ENCODE measurements at places on chromosomes 16 and 17.
A peak's percentile ranks its signal among the peaks of the same experiment; 100 is the strongest.

DNA sequence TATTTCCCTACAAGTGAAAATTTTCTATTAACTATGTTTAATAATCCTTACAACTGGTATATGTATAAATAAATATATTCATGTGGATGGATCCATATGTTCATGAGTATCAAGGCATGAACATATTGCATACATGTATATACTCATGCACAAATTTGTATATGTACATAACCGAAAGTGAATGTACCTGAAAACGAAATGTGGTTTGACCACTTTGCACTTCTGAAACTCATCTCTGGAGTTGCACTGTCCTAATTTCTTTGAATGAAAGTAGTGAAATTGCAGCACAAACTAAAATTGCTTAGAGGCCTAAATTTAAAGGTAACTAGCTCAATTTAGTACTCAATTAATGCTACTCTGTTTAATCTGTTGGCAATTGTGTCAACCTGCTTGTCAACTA, 27.4 kb upstream of the GNAO1 start:
- DNase-seq = no peak

- DNase-seq = peak; percentile 60
These were observed 664 bp upstream of the BCL6B start for GRCh38 chr17:7021993-7022778.

DNA sequence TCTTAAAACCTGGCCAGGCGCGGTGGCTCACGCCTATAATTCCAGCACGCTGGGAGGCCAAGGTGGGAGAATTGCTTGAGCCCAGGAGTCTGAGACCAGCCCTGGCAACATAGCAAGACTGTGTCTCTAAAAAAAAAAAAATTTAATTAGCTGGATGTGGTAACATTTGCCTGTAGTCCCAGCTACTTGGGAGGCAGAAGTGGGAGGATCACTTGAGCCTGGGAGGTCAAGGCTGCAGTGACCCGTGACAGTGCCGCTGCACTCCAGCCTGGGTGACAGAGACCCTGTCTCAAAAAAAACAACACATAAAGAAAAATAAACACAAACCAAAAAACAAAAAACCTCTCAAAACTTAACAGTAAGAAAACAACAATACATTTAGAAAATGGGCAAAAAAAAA, 106.3 kb downstream of the SMG6 start:
- DNase-seq = no peak

- DNase-seq = no peak
These were observed 60.6 kb downstream of the C17orf67 start for GRCh38 chr17:56773124-56773523.

- DNase-seq = peak; percentile 81
These were observed at the start of gene EFCAB13 for GRCh38 chr17:47323382-47324223. Gene EFCAB13, plus strand, starts transcription at chr17:47323955. Its CDS starts 4,399 bp downstream, at chr17:47328354.

GRCh38 chr17:42725143-42725542, 19.7 kb downstream of the EZH1 start:
- DNase-seq = no peak

GRCh38 chr16:75317101-75317522, 65.7 kb upstream of the BCAR1 start:
- DNase-seq = no peak

GRCh38 chr17:79075861-79076406, 1.3 kb downstream of the ENGASE start:
- no peak for DNase-seq

GRCh38 chr17:73630965-73631595, 13.2 kb downstream of the SDK2 start:
- DNase-seq = no peak

DNA sequence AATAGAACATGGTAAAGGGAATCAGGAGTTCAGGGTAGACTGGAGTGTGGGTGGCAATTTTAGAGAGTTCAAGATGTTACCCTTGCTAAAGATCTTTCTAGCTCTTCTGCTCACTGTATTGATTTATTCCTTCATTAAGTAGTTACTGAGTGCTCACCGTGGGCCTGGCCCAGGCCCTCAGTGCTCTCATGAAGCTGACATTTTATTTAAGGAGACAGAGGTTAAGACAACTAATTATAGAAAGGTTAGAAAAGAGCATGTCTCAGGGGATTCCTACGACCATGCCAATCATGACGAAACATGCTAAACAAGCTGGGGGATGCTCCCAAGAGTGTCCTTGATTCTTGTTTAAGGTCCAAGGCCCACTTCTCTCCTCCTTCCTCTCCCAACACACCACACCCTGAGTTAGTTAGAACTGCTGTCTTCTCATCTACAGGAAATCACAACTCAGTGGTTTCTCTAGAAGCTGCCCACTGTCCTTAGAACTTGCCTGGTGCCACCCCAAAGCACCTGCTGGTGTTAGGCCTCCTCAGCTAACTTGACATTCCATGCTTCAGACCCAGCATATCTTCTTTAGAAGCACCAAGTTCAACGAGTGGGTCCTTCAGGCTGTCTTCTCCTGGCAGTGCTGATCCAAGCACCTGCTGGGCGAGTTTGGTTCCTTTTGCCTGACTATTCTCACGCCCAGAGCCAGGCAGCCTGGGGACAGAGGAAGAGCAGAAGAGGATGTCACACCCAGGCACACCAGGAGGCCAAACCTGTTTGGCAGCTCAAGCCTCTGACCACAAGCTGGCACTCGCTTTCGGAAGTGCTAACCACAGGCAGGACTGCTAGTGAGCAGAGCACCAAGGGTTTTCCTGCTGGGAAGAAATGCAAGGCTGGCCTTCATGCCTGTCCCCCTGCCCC, 79.0 kb downstream of the GAS7 start:
- peak; percentile 43 for DNase-seq

DNA sequence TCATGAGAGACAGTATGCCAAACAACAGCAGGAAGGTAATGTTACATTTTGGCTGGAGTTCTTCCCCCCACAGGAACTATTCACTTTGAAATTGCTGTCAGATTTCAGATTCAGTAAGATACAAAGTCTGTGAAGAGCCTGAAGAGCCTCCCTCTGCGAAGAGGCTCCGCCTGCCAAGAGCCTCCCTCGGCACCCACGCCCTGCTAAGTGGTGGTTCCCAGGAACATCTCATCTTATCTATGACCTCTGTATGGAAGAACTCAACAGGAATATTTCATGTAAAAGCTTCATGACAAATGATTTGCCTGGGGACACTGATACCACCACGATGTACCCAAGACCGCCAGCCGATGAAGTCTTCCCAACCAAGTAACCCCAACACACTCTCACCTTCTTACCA, 3.2 kb downstream of the ZC3H7A start:
- DNase-seq = no peak

GRCh38 chr17:37088459-37088858, 139.7 kb downstream of the AATF start:
- no peak for DNase-seq

GRCh38 chr16:11315510-11315909, 29.7 kb upstream of the RMI2 start:
- DNase-seq = peak; percentile 96

GRCh38 chr17:68676856-68677255, 75.7 kb upstream of the FAM20A start:
- DNase-seq = no peak

DNA sequence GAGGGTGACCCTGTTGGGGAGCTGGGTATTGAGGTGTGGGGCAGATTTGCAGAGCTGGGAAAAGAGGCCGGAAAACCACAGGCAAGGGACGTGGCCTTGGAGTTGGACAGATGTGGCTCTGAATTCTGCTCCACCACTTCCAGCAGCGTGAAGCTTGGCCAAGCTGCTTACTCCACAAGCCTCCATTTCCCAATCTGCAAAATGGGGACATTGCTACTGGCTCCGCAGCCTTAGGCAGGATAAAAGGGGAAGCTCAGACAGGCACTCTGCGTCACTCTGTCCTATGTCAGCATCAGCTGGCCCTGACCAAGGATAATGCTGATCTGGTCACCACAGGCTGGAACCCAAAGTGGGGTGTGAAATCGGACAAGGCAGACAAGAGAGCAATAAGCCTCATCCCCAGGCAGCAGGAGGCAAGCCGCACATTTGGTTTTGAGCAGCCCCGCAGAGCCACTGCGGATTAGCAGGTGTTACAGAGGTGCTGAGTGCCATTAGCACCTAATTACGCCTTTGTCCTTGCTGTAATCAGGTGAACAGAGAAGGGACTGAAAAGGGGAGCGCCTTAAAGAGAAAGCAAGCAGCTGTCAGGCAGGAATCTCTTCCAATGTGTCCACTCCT, 54.8 kb downstream of the SDK2 start:
- DNase-seq = no peak

GRCh38 chr16:88538366-88539060, 31.7 kb upstream of the ZC3H18 start:
- DNase-seq = no peak

GRCh38 chr16:56327071-56327928, 98.0 kb downstream of the AMFR start:
- no peak for DNase-seq

DNA sequence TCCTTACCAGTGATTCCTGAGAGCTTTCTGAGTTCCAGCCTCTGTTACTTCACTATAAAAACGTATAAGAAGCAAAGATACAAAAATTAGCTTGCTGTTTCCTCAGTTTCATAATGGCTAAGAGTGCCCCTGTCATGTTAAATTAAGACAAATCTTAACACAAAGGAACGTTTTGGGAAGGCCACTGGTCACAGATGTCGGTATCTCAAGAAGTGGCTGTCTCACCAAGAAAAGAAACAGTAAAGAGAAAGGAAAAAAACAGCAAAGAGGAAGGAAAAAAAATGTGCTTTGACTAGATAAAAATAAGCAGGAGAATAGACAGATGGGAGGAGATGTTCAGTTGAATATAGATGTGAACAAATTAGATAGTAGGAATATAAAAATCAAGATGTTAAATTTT, 94.8 kb upstream of the AKTIP start:
- no peak for DNase-seq

DNA sequence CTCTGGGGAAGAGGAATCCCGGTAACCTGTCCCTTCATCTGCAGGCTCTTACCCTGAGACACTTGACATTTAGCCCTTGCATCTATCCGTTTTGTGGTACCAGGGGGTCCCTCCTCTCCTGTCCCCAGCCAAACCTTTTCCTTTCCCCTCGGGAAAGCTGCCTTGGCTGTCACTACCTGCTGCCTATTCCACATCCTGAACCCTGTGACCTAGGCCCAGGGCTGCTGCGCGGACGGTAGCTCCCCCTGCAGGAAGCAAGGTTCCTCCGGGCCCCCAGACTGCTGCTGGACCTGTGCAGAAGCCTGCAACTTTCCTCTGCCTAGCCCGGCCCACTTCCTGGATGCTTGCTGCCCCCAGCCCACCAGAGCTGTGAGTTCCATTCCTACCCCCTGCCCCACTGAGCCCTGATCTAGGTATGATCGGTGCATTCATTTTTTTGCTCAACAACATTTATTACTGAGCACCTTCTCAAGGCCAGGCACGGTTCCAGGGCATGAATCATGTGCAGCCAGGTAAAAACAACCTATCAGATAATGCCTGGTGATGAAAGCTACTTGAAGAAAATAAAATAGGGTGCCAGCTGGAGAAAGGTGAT, 10.5 kb upstream of the ALDOA start:
- DNase-seq = peak; percentile 32

GRCh38 chr17:43584666-43585102, 38.5 kb upstream of the ETV4 start:
- DNase-seq = peak; percentile 32

- no peak for DNase-seq
These were observed 27.3 kb downstream of the SRCIN1 start for GRCh38 chr17:38578229-38579082.

GRCh38 chr16:9739301-9739700, 442.9 kb downstream of the GRIN2A start:
- DNase-seq = no peak

DNA sequence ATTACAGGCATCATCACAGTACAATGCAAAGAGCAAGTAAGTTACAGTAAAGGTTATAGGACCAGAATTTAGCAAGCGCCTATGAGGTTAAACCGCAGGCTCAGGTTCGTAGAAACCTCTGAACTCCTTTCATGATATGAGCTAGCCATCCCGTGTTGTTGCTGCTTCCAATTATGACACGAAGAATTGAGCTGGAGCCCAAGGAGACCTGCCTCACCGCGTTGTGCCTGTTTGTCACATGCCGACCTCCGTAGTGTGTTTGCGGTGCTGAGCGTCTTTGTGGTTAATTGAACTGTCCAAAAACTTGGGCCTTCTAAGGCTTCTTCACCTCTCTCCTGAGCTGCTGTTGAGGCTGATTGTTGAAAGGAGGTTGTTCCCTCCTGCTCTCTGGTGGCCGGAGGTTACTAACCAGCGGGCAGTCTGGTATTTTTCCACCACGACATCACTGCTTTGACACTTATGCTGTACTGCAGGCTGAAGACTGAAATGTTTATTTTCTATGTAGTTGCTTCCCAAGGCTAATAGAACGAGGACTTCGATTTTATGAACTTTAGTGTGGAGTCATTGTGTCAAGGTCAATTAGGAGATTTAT, 67.5 kb downstream of the SEC14L1 start:
- DNase-seq = peak; percentile 52

- DNase-seq = no peak
These were observed 40.8 kb upstream of the MYLK3 start for GRCh38 chr16:46788891-46789474.

DNA sequence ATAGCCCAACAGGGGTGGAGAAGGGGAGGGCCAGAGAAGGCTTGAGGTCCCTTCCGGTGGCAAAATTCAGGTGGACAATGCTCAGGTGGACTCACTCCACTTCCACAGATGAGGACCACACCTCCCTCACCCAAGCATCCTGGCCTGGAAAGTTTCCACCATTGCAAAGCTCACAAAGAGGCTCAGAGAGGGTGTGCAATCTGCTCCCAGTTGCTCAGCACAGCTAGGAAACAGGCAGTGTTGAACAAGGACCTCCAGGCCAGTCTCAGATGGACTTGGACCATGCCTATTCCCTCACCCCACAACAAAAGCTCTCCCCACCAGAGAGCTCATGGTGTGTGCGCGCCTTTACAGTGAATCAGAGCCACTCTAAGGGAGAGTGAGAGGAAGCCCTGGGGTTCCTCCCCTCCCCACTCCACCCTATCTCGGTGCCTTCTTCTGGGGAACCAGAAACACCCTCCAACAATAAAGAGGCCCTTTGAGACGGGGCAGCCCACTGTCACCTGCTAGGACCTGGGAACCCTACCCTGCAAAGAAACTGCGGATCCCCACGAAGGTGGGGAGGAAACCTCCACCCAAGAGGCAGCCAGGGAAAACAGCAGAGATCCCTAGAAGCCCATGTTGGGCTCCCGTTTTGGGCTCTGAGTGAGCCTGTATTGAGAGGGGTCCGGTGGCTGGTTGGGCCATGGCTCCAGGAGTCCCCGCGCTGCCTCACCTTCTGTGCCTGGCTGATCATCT, 1.6 kb downstream of the FAM83G start:
- peak; percentile 52 for DNase-seq

- DNase-seq = no peak
These were observed 23.1 kb upstream of the ITGAX start for GRCh38 chr16:31331807-31332301.

- DNase-seq = no peak
These were observed 3.9 kb downstream of the DEXI start for GRCh38 chr16:10938321-10938720.

- DNase-seq = no peak
These were observed at the start of gene PERCC1 for GRCh38 chr16:1430759-1431496. Gene PERCC1, plus strand, starts transcription at chr16:1431078. Its CDS starts 1,516 bp downstream, at chr16:1432594.

DNA sequence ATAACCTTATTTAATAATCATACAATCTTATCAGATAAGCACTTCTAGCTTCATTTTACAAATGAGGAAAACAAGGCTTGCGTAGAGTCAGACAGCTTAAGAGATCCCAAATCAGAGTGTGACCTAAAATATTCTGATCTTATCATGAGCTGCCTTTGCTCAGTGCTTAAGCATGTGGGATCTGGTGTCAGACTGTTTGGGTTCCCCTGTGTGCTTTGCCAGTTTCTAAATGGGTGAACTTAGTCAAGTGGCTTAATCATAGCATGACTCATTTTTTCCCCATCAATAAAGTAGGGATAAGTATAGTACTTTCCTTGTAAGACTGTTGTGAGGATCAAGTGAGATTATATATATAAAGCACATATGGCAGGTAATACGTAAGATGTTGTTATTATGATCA, 612.6 kb upstream of the C16orf82 start:
- peak; percentile 66 for DNase-seq

Measured in M059J (cell line).